ENCODE measurements at places on chromosomes 13 and 19.

DNA sequence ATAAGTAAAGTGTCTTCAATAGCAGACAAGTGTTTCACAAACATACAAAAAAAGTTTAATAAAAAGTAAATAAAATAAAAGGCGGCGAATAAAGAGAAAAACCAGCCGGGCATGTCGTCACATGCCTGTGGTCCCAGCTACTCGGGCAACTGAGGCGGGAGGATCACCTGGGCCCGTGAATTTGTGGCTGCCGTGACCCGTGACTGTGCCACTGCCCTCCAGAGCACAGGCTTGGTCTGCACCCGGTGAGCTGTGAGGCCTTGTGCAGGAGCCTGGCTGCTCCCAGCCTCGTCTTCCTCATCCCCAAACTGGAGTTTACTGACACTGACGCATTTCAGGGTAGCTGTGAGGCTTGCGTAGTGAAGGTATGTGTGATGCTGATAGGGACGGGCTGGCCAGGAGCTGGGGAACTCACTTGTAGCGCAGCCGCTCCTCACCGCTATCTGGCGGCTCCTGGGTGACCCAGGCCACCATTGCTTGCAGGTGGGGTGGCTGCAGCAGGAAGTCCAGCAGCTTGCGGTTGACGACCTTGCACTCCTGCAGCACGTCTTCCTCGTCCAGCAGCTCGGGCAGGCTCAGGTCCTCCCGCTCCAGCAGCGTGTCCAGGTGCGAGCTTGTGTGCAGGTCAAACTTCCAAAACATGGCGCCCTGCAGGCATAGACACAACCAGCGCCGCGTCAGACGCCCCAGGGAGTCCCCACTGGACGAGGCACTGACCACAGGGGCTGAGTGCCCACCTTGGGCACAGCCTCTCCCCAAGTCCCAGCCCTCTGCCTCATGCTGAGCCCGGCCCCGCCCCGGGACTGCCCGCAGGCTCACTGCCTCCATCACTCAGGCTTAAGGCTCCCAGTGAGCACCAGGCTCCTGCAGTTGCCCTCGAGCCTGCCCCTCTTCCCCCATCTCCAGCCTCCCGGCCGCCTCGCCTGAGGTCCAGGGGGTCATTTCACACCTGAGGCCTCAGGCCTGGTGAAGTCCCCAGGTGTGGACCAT, 12.1 kb downstream of the PPP6R1 start:
- no peak for DNase-seq

DNA sequence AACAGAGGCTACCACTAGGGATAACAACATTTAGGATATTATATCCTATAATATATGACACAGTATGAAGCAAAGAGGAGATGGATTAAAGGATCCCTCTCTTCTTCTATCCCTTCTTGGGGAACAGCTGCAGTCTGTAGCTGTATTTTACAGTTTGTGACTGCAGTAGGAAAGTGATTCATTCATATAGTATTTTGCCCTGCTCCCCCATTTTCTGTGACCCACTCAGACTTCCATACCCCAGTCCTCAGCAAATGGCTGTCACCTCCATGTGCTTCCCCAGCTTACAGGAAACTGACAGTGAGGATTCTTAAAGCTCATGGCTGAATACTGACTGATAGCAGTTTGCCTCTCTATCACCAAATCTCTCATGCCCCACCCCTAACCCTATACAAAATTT, 27.5 kb downstream of the MICU2 start:
- DNase-seq, result no peak

DNA sequence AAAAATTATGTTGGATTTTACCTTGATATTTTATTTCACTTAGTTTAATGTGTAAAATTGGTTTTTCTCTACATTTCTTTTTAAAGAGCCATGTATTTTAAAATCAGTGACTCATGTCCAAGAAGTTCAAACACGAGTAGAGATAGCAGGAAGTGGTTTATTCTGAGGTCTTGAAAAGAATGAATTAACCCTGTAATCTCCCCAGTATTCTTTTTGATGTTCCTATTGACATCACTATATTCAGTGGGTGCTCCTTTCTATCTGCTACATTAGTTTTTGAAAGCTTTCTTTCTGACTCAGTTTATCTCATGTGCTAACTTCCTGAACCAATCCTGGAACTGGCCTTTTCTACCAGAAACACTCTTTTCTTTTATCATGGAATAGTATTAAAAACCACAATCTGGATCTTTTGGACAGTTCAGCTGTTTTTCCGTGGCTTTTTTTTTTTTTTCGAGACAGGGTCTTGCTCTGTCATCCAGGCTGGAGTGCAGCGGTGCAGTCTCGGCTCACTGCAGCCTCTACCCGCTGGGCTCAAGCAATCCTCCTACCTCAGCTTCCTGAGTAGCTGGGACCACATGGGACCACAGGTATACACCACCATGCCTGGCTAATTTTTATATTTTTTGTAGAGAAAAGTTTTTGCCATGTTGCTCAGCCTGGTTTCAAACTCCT, 114.9 kb downstream of the PCCA start:
- DNase-seq, result no peak

DNA sequence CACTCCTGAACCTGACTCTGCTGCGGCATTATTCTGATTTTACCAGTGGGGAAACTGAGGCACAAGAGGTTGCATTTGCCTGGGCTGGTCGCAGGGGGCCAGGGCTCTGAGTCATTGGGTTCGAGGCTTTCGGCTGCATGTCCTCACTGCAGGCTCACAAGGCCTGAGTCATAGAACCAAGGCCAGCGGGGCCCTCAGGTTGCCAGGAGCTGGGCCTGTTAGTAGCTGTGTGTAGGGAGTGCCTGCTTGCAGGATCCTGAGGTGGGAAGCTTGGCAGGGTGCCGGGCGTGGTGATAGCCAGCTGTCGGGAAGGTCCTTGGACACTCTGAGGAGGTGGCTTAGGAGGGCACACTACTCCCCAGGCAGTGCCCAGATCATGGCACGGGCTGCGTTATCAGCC, 21.6 kb upstream of the F2RL3 start:
- DNase-seq, result no peak

GRCh38 chr13:110495881-110496280, 65.6 kb downstream of the RAB20 start:
- DNase-seq, result no peak

DNA sequence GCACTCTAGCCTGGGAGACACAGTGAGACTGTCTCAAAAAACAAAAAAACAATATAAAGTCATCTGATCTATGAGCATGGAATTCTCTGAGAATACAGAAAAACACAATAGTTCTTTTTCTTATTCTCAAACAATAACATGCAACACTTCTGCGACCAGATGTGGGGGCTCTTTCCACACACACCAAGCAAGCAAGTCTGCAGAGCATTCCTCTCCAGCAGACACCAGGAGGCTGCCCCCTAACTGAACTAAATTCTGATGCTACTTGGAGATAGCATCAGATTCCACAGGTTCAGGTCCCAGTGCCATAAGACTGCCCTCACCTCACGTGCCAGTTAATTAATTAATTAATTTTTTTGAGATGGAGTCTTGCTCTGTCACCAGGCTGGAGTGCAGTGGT, 27.7 kb downstream of the ZNF101 start:
- no peak for DNase-seq

DNA sequence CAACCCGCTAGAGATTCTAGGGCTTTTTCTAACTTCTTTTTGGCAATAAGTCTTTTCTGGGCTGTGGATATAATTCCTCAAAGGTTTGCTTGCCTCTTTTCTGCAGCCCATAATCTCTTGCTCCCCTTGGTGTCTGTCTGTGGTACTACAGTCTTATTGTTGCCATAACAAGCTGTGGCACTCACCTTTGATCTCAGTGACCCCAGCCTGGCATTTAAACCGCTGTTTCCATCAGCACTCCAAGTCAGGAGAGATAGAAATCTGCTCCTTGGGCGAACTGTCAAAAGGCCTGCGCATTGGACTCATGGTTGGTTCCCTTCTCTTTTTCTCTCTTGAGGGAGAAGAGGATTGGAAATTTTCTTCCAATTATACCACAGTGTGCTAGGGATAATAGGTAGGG, 14.5 kb upstream of the MPHOSPH8 start:
- DNase-seq, result no peak

GRCh38 chr13:68987585-68987984, 1120.0 kb upstream of the ATXN8OS start:
- DNase-seq, result no peak

DNA sequence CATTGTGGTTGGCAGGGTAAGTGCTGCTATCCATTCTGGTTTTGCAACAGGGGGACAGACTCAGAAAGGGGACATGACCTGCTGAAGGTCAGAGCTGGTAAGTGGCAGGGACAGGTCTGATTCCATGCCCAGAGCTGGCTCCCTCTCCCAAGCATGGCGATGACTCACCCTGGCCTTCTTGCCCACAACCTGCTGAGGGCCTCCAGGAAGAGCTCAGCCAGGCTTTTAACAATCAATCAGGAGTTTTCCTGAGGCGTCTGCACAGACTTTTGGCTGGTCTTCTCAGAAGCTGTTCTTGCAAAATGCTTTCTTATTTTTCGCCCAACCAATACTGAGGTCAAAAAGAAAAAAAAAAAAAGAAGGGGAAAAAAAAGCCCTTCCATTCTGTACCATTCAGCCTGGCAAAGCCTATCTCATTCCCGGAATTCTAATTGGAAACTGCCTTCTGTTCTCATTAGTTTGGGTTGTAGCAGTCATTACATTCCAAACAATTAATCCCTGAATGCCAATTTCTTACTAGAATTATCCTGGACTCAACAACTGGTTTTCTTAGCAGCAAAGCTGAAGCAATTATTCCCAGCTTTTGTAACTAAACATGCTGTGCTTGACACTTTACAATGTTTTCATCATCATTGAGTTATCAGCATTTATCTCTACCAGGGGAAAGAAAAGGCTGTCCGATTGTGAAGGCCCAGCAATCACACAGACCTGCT, 17.7 kb downstream of the SIAH3 start:
- no peak for DNase-seq

GRCh38 chr13:99027260-99027659, 49.4 kb upstream of the DOCK9 start:
- DNase-seq, result no peak

GRCh38 chr19:41371541-41371940, 4.8 kb upstream of the TMEM91 start:
- DNase-seq, result no peak

- no peak for DNase-seq
These were observed 98.0 kb downstream of the GADD45B start for GRCh38 chr19:2573916-2574315.

GRCh38 chr13:97856304-97856675, 97.2 kb upstream of the IPO5 start:
- DNase-seq, result no peak

- no peak for DNase-seq
These were observed 421 bp downstream of the TNPO2 start for GRCh38 chr19:12723381-12723640.

DNA sequence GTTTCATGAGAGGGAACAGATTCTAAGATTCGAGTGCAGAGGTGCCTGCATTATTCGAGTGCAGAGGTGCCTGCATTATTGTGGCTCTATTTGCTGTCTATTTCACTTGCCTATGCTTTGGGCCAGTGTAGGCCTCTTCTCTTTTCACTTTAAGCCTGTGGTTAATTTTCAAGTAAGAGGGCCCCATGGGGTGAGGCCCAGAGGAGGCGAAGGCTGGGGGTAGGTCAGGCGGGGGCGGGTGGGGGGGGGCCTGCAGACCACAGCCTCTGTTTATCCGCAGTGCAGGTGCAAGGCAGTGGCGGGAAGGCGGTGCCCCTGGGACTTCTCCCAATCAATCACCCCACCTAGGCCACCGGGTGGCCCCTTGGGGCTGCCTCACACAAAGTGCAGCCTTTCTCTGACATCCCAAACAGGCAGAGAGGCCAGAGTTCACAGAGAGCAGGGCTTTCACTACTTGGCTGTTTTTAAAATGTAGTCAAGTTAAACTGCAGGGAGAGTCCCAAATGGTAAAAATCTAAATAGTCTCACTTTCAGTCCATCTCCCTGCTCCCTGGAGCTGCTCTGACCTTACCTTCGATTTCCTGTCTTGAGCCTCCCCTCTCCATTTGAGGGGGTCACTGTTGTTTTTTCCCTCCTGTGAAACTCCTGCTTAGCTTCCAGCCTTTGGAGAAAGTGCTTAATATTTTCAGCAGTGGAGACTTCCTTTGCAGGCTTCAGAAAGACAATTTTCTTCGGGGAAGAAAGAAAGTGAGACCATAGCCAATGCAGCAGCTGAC, 249.0 kb downstream of the DLEU7 start:
- DNase-seq, result no peak

DNA sequence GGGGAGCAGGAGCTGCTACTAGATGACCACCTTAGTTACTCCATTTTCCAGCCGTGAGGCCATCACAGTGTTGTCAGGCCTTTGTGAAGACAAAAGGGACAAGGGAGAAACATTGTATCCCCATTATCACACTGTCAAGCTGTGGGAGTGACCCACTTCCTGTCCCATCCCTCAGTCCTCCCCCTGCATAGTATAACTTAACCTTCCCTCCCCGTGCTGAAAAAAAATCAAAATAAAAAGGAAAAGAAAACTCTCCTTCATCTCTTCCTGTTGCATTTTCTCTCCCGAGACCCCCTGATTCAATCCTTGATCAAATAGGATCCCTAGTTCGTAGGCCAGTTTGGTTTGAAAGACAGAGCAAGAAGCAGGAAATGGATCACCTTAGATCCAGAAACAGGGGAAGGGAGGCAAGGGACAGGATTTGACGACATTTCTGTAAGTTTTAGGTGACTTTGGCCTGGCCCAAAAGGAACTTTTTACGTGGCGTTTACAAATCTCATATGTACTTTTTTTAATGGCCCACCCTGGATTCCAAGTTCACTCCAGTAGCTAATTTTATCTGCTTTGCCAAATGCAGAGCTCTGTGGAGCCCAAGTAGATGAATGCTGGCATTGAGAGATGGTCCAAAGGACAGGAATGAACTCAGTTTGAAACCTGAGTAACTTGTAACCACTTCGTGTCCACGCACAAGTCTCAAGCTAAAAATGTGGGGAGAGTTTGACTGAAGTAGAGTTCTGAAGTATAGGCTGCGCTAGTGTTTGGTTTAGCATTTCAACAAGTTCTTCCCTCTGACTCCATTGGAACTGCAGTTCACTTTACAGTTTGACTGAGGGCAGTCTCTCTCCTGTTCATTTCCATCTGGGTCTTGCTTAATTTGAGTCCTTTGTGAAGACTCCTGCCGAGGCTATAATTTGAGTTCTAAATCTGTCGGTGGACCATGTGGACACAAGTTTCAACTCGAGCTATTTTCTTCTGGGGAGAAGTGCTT, 16.6 kb upstream of the GATAD2A start:
- no peak for DNase-seq

DNA sequence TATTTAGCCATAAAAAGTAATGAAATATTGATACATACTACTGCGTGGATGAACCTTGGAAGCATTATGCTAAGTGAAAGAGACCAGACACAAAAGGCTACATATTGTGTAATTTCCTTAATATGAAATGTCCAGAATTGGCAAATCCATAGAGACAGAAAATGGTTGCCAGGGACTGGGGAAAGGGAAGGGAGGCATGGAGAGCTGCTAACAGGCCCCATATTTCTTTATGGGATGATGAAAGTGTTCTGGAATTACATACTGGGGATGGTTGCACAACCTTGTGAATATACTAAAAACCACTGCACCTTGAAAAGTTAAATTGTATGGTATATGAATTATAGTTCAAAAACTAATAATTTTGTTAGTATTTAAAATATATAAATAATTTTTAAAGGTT, 3.6 kb downstream of the IFT88 start:
- no peak for DNase-seq
